Left lung (tissue), 14 donors: ENCODE measurements at places on chromosomes 1 and 21. TPM values are rescaled to one million over a fixed set of nuclear protein-coding genes. Genes with fewer than 3 reads are reported as not detected.

DNA sequence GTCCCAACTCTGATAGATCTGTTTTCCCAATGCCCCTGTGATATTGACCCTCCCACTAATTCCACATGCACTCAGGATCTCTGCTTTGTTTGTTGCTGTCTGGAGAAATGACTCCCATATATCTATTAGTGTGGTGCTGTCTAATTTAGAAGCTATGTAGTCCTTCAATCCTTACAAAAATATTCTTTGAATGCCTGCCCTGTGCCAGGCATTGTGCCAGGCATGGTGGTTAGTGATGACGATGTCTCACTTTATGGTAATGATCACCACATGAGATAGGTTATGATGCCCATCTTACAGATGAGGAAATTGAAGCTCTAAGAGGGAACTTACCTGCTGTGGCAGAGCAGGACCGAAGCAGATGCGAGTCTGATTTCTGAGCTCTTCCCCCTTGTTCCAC lies 12.9 kb downstream of the MYOG start:
- no peak overlapping the region for H3K27ac ChIP-seq
- H3K4me1 ChIP-seq: peaks cover 42% of the 10 kb centered on the region
- H3K36me3 ChIP-seq: peaks cover 4% of the 10 kb centered on the region

DNA sequence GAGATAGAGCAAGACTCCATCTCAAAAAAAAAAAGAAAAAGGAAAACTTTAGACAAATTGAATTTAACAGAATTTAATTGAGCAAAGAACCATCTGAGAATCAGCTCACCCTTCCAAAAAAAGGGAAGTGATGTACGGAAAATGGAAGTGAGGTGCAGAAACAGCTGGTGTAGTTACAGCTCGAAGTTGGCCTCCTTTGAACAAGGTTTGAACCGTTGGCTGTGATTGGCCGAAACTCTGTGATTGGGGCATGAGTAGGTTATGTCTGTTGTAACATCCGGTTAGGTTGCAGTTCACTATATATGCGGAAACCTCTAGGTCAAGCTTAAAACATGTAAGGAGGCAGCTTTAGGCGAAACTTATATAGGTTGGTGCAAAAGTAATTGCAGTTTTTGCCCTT lies 97.9 kb upstream of the KIF26B start:
- H3K27ac ChIP-seq: no peak overlapping the region
- no peak for DNase-seq
- H3K4me1 ChIP-seq: no peaks in the 10 kb centered on the region
- no peak overlapping the region for H3K4me3 ChIP-seq

GRCh38 chr1:235045034-235045690 lies 83.5 kb downstream of the TOMM20 start:
- no peaks in the 10 kb centered on the region for H3K36me3 ChIP-seq
- H3K4me1 ChIP-seq: peaks cover 13% of the 10 kb centered on the region
- no peak overlapping the region for H3K27ac ChIP-seq
- H3K4me3 ChIP-seq: no peak overlapping the region
- H3K27me3 ChIP-seq: no peaks in the 10 kb centered on the region
- DNase-seq: no peak

- no peaks in the 10 kb centered on the region for H3K36me3 ChIP-seq
- no peaks in the 10 kb centered on the region for H3K27me3 ChIP-seq
- no peak overlapping the region for H3K4me3 ChIP-seq
- no peak for DNase-seq
- no peaks in the 10 kb centered on the region for H3K4me1 ChIP-seq
- no peak overlapping the region for H3K27ac ChIP-seq
Observed at GRCh38 chr21:25625036-25625435, 14.0 kb upstream of the JAM2 start.

GRCh38 chr1:194515916-194516315 lies 1329.5 kb upstream of the B3GALT2 start:
- no peaks in the 10 kb centered on the region for H3K27me3 ChIP-seq
- H3K4me1 ChIP-seq: no peaks in the 10 kb centered on the region
- no peaks in the 10 kb centered on the region for H3K36me3 ChIP-seq
- no peak overlapping the region for H3K4me3 ChIP-seq

DNA sequence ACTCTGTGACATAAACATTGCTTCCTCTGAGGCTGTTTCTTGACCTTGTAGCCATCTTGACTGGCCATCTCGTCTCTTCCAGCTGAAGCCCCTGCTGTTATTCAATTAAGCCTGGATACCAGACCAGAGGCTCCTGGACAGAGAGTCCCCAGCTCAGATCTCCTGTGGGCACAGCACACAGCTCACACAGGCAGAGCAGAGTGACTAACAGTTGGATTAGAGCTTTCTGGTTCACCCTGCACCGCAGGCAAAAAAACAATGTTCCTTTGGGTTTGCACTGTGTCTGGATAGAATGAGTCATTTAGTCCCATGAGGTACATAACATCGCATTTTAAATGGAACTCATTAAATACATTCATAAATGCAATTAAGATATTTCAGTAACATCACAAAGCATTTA lies 33.4 kb upstream of the USH2A start:
- H3K4me3 ChIP-seq: no peak overlapping the region
- no peaks in the 10 kb centered on the region for H3K27me3 ChIP-seq
- DNase-seq: no peak
- no peaks in the 10 kb centered on the region for H3K36me3 ChIP-seq
- H3K27ac ChIP-seq: no peak overlapping the region

DNA sequence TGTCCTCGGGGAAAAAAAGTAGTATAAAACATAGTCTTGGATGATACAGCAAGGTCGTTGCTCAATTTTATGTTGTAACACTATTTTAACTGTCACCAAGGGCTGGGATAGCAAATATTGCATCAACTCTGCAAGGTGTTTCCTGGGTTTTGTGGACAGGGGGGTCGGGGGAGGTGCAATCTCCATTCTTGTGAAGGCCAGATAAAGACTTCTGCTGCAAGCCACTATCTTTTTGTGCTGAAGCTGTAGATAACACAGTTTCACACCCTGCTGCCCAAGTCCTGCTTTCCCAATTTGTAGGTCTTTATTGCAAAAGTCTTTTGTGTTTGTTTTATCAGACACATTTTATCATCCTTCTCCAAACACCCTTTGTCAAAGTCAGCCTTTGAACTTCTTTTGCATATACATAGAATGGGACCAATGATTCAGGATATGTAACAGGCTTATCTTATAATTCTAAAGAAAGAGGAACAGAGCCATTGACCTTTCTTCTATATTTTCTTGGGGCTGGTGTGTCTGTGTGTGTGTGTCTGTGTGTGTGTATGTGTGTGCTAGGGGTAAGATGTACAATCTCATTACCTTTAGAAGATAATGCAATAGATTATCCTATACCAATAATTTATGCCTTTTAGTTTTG lies 140.6 kb downstream of the RUNX1 start:
- H3K27me3 ChIP-seq: no peaks in the 10 kb centered on the region
- H3K36me3 ChIP-seq: no peaks in the 10 kb centered on the region
- H3K4me3 ChIP-seq: no peak overlapping the region
- no peak overlapping the region for H3K27ac ChIP-seq
- no peak for DNase-seq

- H3K36me3 ChIP-seq: no peaks in the 10 kb centered on the region
- no peak for DNase-seq
- H3K27ac ChIP-seq: no peak overlapping the region
- peaks cover 20% of the 10 kb centered on the region for H3K27me3 ChIP-seq
- H3K4me3 ChIP-seq: no peak overlapping the region
Observed at GRCh38 chr1:54497338-54497737, 50.7 kb upstream of the ACOT11 start.

DNA sequence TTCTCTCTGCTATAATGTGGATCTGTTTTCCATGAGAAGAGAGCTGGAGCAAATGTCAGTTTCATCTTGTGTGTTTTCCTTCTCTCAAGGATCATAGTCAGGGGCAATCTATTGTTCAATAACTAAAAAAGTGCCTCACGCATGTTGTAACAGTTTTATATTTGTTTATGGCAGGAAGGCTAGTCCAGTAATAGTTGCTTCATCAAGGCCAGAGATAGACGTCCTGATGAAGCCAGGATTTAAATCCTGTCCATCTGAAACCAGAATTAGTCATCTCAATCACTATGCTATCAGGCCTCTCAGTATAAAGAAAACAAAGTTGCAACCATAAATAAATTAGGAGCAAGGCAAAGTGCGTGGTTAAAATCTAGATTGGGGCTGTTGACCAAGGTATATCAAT lies 30.2 kb upstream of the DUSP10 start:
- H3K4me3 ChIP-seq: no peak overlapping the region
- DNase-seq: no peak
- H3K4me1 ChIP-seq: no peaks in the 10 kb centered on the region
- H3K36me3 ChIP-seq: no peaks in the 10 kb centered on the region
- H3K27me3 ChIP-seq: no peaks in the 10 kb centered on the region
- H3K27ac ChIP-seq: no peak overlapping the region

DNA sequence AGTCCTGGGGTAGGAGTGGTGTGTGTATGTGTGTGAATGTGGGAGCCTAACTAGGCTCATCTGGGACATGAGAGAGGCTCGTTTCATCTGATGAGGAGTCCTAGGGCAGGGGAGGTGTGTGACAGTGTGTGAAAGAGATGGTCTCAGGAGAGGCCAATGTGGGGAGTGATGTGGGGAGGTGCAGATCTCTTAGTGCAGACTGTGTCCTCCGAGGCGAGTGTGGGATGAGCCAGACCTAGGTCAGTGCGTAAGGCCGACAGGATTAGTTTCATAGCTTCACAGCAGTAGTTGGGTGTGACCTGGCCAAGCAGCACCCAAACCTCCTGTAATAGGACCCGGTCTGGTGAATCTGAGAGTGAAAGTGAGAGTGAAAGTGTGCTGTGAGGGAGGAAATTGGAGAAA lies 94.7 kb downstream of the LIPI start:
- H3K27ac ChIP-seq: no peak overlapping the region
- H3K4me1 ChIP-seq: no peaks in the 10 kb centered on the region
- no peaks in the 10 kb centered on the region for H3K36me3 ChIP-seq
- H3K4me3 ChIP-seq: no peak overlapping the region

- H3K4me3 ChIP-seq: no peak overlapping the region
- H3K27me3 ChIP-seq: no peaks in the 10 kb centered on the region
- no peak for DNase-seq
- H3K27ac ChIP-seq: no peak overlapping the region
- no peaks in the 10 kb centered on the region for H3K36me3 ChIP-seq
- H3K4me1 ChIP-seq: peaks cover 17% of the 10 kb centered on the region
Observed at GRCh38 chr1:172742599-172743500, 83.9 kb downstream of the FASLG start.

GRCh38 chr1:42311138-42311537 lies 23.9 kb downstream of the FOXJ3 start:
- no peak overlapping the region for H3K27ac ChIP-seq
- no peaks in the 10 kb centered on the region for H3K27me3 ChIP-seq
- H3K36me3 ChIP-seq: peaks cover 7% of the 10 kb centered on the region
- DNase-seq: no peak
- H3K4me1 ChIP-seq: peaks cover 41% of the 10 kb centered on the region

GRCh38 chr1:206538086-206538770 lies 30.9 kb downstream of the RASSF5 start:
- H3K27me3 ChIP-seq: no peaks in the 10 kb centered on the region
- H3K36me3 ChIP-seq: no peaks in the 10 kb centered on the region

GRCh38 chr1:223083831-223084230 lies 59.2 kb downstream of the TLR5 start:
- no peak overlapping the region for H3K4me3 ChIP-seq
- H3K36me3 ChIP-seq: no peaks in the 10 kb centered on the region
- H3K27me3 ChIP-seq: no peaks in the 10 kb centered on the region
- no peak for DNase-seq
- peaks cover 8% of the 10 kb centered on the region for H3K4me1 ChIP-seq

DNA sequence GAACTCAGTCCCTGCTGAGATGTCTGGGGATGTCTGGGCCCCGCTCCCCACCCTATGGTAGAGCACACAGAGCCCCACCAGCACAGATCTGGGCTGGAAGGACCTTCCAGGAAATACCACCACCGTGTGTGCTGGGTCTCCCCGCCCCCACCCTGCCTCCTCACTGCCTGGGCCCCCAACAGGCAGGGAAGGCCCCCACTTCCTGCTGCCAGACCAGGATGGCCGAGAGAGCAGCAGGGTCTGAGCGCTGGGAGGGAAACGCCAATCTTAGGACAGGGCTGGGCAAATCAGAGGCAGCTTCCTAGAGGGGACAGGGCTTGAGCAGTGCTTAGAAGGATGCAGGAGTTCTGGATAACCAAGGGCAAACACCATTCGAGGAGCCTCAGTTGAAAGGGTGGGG lies 11.9 kb downstream of the ADGRB2 start:
- H3K27me3 ChIP-seq: peaks cover 42% of the 10 kb centered on the region
- no peak for DNase-seq

DNA sequence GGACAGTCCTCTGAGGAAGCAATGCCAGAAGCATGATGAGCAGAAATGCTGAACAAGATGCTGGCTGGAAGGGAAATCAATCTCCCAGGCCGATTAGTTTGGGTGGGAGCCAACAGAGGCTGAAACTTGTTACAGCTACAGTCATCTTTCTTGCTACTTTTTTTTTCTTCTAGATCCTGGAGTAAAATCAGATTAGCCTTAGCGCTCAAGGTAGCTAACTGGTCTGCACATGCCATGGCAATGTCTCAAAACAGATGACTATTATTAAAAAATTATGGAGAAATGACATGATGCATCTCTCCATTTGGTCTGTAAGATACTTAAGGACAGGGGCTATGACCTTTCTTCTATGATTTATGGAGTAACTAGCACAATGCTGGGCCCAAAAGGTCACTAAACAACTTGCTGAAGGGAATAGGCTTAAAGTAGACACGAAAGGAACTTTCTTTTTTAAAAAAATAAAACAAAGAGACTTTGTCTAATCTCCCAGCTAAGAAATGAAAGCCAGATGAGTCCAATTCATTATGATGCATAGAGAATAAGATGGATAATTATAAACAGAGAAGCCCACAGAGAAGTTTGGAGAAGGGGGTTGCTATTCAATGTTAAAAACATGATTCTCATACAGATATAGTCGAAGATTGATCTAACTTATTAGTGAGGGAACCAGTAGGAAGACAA lies 42.5 kb downstream of the UTP25 start:
- H3K27me3 ChIP-seq: no peaks in the 10 kb centered on the region
- no peaks in the 10 kb centered on the region for H3K4me1 ChIP-seq
- no peak for DNase-seq
- H3K4me3 ChIP-seq: no peak overlapping the region
- H3K36me3 ChIP-seq: no peaks in the 10 kb centered on the region

- no peaks in the 10 kb centered on the region for H3K27me3 ChIP-seq
- DNase-seq: no peak
- no peak overlapping the region for H3K4me3 ChIP-seq
- H3K36me3 ChIP-seq: no peaks in the 10 kb centered on the region
- H3K27ac ChIP-seq: no peak overlapping the region
- H3K4me1 ChIP-seq: no peaks in the 10 kb centered on the region
Observed at GRCh38 chr1:239742416-239743109, 349.1 kb upstream of the FMN2 start.

GRCh38 chr1:2198571-2198970 lies 4.0 kb upstream of the FAAP20 start:
- H3K36me3 ChIP-seq: no peaks in the 10 kb centered on the region
- H3K27me3 ChIP-seq: no peaks in the 10 kb centered on the region
- no peak for DNase-seq
- peaks cover 41% of the 10 kb centered on the region for H3K4me1 ChIP-seq

Gene ENSA
- polyA plus RNA-seq: 215 TPM

Gene CELSR2
- 12.5 TPM for polyA plus RNA-seq

Gene LAMC1
- polyA plus RNA-seq: 342 TPM

Gene VANGL2
- 42.7 TPM for polyA plus RNA-seq

Gene LRRC53
- not detected for polyA plus RNA-seq

Gene C4BPA
- 0.31 TPM for polyA plus RNA-seq

Gene IL10
- polyA plus RNA-seq: 0.24 TPM

Gene MFAP2
- polyA plus RNA-seq: 256 TPM

Gene PLA2G5
- polyA plus RNA-seq: 0.67 TPM

Gene ST6GALNAC5
- polyA plus RNA-seq: 11.4 TPM
